Stimulated activated CD8-positive, alpha-beta memory T cell treated with anti-CD3 and anti-CD28 coated beads, Interleukin-4, amount 100 ng/mL, for 4 hours (primary cell): ENCODE measurements at places on chromosomes 3 and 15.

GRCh38 chr3:56630966-56631365 lies 52.1 kb downstream of the TASOR start:
- no peak for DNase-seq

DNA sequence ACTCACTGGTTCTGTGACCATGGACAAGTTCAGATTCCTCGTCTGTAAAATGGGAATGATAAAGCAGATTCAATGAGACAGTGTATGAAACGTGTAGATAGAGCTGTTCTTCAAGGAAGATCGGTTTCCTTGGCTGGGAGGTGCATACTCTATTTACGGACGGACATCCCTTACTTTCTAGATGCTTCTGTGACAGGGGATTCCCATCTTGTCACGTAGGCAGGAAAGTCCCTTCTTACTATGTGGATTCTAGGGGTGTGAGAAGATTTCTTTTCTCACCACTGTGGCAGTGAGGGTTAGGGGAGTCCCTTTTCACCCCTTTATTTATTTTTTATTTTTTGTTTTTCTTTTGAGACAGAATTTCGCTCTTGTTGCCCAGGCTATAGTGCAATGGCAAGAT lies 180.9 kb upstream of the TBL1XR1 start:
- DNase-seq: no peak

GRCh38 chr15:32878342-32878741 lies 160.5 kb downstream of the GREM1 start:
- no peak for DNase-seq

DNA sequence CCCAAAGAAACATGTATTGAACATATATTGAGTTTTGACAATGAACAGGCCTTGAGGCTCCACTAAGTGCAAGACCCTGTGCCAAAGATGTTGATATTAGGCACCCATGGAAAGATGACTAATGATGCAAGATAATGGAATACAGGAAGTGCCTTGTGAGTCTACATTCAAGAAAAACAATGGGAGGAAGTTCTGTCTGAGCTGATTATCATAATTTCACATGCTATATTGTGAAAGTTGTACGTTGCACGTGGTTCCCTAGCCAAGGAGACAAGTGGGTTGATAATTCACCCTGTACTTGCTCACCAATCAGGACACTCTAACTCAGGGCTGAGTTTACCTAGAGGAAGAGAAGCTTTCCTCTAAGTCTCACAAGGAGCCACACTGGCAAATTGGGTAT lies 186.9 kb upstream of the STAC start:
- DNase-seq: no peak

DNA sequence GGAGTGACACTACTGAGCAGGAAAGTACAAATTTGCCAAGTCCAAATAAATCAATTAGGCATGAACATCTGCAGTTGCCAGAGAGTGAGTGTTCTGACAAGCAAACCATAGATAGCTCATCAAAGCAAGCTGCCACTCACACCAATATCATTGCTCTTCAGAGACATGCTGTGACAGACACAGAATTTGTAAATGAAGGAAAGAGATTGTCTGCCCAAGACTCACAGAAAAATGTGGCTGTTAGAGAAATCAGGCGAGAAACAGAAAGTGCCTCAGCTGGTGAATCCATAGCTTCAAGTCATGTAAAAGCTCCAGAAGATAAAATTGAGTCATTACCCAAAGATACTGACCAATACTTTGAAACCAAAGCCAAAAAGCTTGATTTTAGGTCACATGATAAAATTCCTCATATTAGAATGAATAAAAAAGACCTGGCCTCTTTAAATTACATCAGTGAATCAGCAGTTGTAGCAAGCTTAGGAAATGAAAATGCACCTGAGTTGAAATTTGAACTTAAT lies 50.8 kb downstream of the CRYBG3 start:
- DNase-seq: no peak

DNA sequence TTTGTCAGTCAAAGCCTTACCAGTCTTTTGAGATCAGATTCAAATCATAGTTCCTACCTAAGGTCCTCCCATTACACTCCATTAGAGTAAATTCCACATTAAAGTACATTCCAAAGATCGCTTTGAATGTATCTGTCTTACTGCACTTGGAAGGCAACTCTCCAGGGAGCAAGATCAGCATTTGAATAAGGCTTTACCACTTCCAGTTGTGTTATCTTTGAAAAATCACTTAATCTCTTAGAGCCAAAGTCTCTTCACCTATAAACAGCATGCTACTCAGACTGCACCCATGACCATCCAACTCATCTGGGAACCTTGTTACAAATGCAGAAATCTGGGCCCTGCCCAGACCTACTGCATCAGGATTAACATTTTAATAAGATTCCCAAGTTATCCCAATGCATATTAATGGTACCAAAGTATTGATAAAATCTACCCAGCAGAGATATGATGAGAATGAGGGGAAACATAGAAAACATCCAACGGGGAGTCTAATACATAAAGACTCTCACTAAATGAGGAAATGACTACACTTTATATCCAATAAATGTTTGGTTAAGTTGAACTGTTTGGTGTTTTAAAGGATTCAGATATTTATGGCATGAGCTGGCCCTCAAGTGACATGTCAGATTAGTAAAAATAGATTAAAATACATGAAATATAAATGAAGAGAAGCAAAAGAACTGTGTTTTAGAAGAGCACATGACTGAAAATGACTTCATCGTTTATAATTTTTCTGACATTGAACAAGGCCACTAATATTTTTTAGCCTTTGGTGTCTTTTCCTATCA lies 75.9 kb downstream of the TNIK start:
- no peak for DNase-seq

- no peak for DNase-seq
These were observed 1.6 kb upstream of the LTF start for GRCh38 chr3:46466273-46466672.

DNA sequence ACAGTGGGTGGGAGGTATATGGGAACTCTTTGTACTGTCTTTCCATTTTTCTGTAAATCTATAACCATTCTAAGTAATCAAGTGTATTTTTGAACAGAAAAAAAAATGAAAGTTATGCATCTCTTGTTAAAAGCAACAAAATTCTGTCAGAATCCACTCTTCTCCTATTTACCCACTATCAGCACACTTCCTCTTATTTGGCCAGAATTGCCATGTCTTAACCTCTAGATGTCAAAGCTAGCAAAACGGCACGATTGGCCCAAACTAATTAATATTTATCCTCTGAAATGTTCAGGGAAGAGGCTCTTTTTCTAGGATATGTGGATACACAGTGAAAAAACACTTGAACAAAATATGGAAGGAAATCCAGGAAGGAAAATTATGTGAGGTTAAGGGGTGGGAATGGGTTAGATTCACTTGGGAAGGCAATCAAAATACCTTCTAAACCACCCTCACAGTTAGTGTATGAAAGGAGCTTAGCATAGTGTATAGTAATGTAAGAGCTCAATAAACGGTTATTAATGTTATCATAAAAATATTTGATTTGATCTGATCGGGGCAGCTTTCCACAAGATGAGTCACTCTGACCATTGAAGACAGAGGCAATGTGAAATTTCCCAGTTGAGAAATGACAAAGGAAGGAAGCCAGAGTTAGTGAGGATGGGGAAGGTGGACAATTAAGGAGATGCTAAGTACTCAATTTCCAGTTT lies 20.1 kb upstream of the TGFBR2 start:
- no peak for DNase-seq

- no peak for DNase-seq
These were observed 1006.7 kb downstream of the ROBO1 start for GRCh38 chr3:78761126-78761525.

GRCh38 chr3:100893590-100893989 lies 99.6 kb downstream of the ABI3BP start:
- DNase-seq: no peak
